Right renal pelvis (tissue), 4 donors: ENCODE measurements at places on chromosomes 16 and 17. TPM values are rescaled to one million over a fixed set of nuclear protein-coding genes. Genes with fewer than 3 reads are reported as not detected.
A peak's percentile ranks its signal among the peaks of the same experiment; 100 is the strongest.

GRCh38 chr16:87620201-87620495, 17.8 kb downstream of the JPH3 start:
- DNase-seq, result no peak

GRCh38 chr17:70060415-70060814, 14.6 kb upstream of the KCNJ16 start:
- no peak for DNase-seq

- no peak for DNase-seq
Observed at GRCh38 chr16:85891776-85892166, 7.2 kb upstream of the IRF8 start.

DNA sequence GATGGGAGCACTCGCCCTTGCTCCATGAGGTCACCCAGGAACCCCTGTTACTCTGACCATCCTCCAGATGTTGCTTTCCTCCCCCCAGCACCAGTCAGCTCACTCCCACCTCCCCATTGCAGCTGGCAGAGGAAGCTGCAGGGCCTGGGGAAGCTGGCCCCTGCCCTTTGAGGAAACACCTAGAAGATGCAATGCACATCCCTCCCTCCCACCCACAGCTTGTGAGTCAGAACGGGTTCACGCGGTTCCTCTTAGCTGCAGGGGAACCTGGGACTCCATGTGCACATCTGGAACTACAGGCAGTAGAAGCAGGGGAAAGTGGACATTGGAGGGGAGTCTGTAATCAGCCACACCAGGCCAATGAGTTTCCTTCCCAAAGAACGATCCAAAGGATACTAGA, 96.9 kb downstream of the KATNIP start:
- no peak for DNase-seq

DNA sequence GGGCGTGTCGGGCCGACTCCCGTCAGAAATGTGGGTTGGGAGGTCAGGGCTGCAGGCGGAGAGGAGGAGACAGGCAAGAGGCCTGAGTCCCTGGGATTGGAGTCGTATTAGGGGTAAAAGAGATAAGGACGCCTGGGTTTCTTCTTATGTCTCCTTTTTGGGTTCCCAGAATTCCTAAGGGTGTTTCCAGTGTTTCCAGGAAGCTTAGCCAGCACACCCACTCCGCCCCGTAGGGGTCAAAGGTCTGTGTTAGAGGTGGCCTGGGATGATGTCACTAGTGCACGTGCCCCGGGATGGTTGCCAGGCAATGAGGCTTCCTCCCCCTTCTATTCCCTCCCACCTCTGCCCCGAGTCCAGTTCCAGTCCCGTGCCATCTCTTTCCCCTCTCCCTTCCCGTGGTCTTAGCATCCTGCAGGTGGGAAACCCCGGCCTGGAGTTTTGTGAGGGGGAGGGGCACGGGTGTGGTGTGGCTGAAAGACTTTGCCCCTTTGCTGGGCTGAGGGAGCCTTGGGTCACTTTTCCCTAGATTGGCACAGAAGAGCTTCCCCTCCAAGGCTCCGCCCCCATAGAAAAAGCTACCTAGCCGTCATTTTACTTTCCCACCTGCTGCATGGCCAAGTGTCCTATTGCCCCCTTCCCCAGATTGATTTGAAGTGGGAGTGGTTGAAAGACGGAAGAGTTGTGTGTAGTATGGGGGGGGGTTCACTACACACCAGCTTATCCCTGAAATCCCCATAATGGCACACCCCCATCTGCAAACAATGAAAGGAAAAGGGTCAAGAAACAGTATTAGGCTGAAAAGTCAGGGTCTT, 2.8 kb downstream of the KDM6B start:
- peak; percentile 91 for DNase-seq

Gene CDH8
- polyA plus RNA-seq, result 5.7 TPM

Gene MT1H
- 22.0 TPM for polyA plus RNA-seq

Gene RAMP2
- 104 TPM for polyA plus RNA-seq

Gene CDK12
- polyA plus RNA-seq, result 50.5 TPM
